ENCODE measurements at places on chromosomes 16 and 17. TPM values are rescaled to one million over a fixed set of nuclear protein-coding genes. Genes with fewer than 3 reads are reported as not detected.

Gene SLFN12
- 27.3 TPM for total RNA-seq

Gene SNX20
- not detected for total RNA-seq

Gene HELZ
- 60.8 TPM for total RNA-seq

Gene OSGIN1
- 3.8 TPM for total RNA-seq

Gene TBC1D3E
- total RNA-seq, result not detected

Gene SARM1
- total RNA-seq, result 6.1 TPM

Gene DHRS7C
- not detected for total RNA-seq

Gene MT1G
- total RNA-seq, result not detected

Gene CCDC40
- total RNA-seq, result 2.0 TPM

Gene C16orf95
- 4.6 TPM for total RNA-seq

Gene ZNF597
- 1.3 TPM for total RNA-seq

Gene KRTAP4-4
- not detected for total RNA-seq

Gene ALOX12
- under 0.01 TPM for total RNA-seq

Gene SEZ6L2
- total RNA-seq, result 4.1 TPM

Gene TMEM238L
- not detected for total RNA-seq

Gene IRF8
- not detected for total RNA-seq

Gene EPN3
- total RNA-seq, result under 0.01 TPM

Gene STX1B
- 2.6 TPM for total RNA-seq

Gene SLC35G6
- total RNA-seq, result not detected

Gene KIF19
- not detected for total RNA-seq
